ENCODE measurements at places on chromosomes 6 and 20. TPM values are rescaled to one million over a fixed set of nuclear protein-coding genes. Genes with fewer than 3 reads are reported as not detected.

DNA sequence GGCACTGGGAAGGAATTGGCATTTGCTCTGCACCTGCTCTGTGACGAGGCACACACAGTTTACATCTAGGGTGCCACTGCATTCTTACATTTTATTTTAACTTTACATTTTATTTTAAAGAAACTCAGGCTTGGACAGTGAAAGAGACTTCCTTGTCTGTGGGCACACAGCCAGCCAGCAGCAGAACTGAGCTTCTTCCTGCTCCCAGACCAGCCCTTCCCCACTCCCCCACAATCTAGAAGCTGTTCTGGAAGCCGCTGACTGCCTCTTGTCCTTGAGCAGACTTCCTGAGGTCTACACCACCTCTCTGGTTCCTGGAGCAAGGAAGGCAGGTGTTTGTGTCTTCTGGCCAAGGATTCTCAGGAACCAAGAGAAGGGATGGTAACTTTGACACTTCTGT, 27.9 kb upstream of the CD93 start:
- no peak overlapping the region for H3K27ac ChIP-seq
- no peak for DNase-seq
- no peaks in the 10 kb centered on the region for H3K36me3 ChIP-seq
- no peaks in the 10 kb centered on the region for H3K27me3 ChIP-seq

The EIF6 gene
- total RNA-seq = 144 TPM

- H3K4me1 ChIP-seq = no peaks in the 10 kb centered on the region
- no peak overlapping the region for H3K27ac ChIP-seq
- no peaks in the 10 kb centered on the region for H3K27me3 ChIP-seq
- H3K36me3 ChIP-seq = no peaks in the 10 kb centered on the region
- H3K4me3 ChIP-seq = no peak overlapping the region
Measured at GRCh38 chr6:81847866-81848265, 95.4 kb upstream of the TENT5A start.

The FRS3 gene
- 3.2 TPM for total RNA-seq

The JPH2 gene
- total RNA-seq = 0.47 TPM

GRCh38 chr6:33324125-33324524, 6.6 kb upstream of the ZBTB22 start:
- DNase-seq = no peak
- peak overlapping the region; percentile 98 for H3K27ac ChIP-seq
- peaks cover 35% of the 10 kb centered on the region for H3K36me3 ChIP-seq
- H3K4me1 ChIP-seq = peaks cover 38% of the 10 kb centered on the region

DNA sequence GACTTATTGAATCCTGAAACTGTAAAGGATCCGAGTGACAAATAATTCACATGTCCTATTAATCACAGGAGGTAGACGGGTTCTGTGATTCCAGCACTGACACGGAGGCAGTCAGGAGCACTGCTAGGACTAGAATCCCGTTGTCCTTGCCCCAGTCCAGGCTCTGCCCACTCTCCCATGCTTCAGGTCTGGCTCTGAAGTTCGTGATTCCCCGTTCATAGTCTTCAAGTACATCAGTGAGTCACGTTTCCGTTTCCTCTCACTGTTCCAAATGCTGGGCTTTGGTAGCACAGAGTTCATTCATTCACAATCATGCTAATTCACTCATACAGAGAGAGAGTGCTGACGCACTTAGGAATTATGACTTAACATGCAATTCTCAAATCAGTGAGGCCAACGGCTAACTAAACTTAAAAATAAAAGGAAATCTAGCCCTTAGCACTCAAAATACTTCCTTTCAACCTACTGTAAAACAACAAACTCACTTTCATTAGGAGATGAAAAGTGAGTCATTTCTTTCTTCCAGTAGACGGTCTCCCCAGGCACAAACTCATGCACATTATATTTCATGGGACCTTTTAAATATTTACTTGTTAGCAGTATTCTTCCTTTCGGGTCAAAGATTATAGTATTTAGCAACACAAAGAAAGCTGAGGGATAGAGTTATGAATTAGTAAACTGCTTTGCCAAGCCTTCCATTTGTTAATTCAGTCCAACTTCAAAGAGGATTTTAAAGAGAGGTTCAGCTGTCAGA, 94.0 kb upstream of the NHSL1 start:
- H3K27ac ChIP-seq = peak overlapping the region; percentile 80
- peak; percentile 71 for DNase-seq
- peak overlapping the region; percentile 68 for H3K4me3 ChIP-seq
- H3K27me3 ChIP-seq = peaks cover 2% of the 10 kb centered on the region
- H3K4me1 ChIP-seq = peaks cover 33% of the 10 kb centered on the region
- no peaks in the 10 kb centered on the region for H3K36me3 ChIP-seq
